Uterus (tissue), 4 donors: ENCODE measurements at places on chromosomes 5 and 9. TPM values are rescaled to one million over a fixed set of nuclear protein-coding genes. Genes with fewer than 3 reads are reported as not detected.

Gene ABCA1
- 25.7 TPM for total RNA-seq

Gene SWI5
- 10.3 TPM for total RNA-seq

Gene PCDHA1
- 0.41 TPM for total RNA-seq

Gene FOXD4
- total RNA-seq, result not detected

GRCh38 chr5:159819591-159820411, 96.5 kb upstream of the ADRA1B start:
- DNase-seq, result peak; percentile 67

GRCh38 chr9:90891308-90892040, 89.9 kb downstream of the SYK start:
- DNase-seq, result no peak

DNA sequence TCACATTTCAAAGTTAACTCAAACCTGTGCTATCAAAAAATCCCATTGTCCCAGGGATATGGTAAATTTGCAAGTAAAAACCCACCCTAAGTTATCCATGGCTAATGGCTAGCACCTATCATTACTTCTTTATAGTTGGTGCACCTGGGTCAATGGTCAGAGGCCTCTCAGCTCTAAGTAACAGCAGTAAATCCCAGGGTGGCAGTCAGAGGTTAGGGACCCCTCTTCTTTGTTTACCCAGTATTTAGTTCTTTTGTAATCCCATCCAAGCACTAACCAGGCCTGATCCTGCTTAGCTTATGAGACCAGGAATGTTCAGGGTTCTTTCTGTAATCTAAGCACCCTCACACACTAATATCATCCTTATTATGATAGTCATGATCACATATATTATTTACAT, 52.1 kb upstream of the WWC1 start:
- no peak for DNase-seq

- no peak for DNase-seq
Observed at GRCh38 chr5:149631506-149631905, 50.2 kb downstream of the ARHGEF37 start.

DNA sequence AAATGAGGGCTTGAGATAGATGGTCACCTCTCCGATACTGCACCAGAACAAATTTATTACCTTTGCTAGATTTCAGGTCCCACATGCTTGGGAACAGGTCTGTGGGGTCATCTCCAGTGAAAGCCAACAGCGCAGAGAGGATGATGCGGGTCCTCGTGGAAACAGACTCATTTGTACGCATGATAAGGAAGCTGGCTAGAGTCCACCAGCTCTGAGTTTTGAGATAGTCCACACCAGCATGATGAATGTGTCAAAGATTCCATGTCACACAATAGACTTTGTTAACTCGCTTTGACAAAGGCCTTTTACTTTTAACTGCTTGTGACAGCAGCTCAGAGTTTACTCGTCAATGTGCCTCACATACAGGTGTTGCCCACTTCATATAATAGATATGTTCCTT, 105.4 kb upstream of the TBCA start:
- DNase-seq, result no peak
